AG09319 (cell line): ENCODE measurements at places on chromosomes 3 and 15.

DNA sequence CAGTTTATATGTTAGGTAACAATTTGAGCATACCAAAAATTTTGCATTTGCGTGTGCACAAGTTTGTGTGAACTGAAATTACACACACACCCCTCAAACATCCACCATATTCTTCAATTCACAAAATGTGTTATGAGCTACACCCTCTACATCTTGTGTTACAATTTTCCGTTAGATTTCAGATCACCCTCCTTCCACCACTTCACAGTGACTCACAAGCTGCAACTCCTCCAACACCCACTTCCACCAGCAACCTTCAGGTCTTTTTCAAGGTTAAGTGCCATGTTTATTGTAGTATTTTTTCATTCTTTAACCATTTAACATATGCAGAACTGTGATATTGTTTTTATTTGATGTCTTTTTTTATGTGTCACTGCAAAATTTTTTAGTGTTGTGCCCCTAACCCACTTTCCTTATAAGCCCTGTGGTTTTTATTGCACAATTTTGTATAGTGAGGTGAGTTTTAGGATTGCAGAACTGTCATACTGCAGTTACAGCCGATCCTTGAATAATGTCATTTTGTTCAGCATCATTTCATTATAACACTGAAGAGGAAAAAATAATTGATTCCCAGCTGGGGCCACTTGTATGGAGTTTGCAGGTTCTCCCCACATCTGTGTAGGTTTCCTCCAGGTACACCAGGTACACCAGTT, 148.9 kb downstream of the PLCL2 start:
- no peak for DNase-seq

- no peak for DNase-seq
These were observed 328.9 kb upstream of the TBL1XR1 start for GRCh38 chr3:177525987-177526712.

GRCh38 chr3:112817271-112817670, 29.4 kb downstream of the CD200R1L start:
- no peak for DNase-seq

DNA sequence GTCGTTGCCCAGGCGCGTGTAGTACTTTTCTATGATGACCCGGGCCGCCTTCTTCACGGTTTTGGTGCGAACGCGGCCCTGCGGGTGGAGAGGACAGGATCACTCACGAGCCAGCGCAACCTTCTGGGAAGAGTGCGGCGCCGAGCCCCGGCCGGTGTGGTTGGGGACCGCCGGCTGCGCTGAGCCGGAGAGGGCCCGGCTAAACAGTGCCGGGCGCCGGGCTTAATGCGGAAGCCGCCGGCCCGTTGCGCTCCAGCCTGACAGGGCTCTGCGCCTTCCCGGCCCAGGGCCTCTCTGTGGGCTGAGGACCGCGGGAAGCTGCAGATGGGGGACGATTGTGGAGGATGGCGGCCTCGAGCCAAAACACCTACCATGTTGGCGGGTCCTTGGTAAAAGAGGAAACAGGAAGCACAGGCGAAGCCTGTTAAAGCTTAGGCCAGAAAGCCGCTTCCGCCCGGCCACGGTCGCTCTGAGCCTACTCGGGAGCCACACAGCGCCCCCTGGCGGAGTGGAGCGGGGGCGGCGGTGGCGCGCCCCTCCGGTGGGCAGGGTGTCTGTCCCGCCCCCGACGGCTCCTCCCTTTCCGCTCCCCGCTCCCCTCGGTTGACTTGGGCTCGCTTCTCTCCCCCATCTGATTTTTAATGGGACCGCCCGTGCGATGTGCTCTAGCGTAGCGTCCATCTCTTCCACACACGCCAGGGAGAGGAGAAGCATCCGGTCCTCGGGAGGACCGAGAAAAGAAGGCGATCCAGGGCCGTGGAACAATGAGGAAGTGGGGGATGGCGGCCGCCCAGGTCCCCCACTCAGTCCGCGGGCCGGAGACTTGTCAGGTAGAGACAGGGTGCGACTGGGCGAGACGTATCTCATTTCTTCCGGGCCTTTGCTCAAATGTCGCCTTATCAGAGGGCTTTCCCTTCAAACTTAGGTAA, at the start of gene RPS17:
Gene RPS17, minus strand, starts transcription at position 403 of the 929 bp plus-strand sequence. Its CDS starts 29 bp downstream, at position 374.
- DNase-seq, result peak; percentile 92

DNA sequence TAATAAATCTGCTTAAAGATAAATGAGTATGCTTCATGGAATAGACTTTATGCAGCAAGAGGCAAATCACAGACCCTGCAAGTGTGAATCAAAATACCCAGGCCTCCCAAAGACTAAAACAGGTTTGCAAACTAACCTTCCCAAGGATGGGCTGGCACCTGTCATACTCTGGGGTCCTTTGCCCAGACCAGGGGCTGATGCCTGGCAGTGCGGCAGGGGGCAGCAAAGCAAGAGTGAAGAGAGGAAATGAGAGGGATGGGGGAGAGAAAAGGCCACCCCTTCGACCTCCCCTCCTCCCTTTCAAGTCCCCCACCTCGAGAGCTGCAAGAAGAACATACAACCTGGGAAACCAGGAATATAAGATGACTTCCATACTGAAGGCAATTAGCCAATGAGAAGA, 31.8 kb downstream of the XXYLT1 start:
- DNase-seq, result no peak

- DNase-seq, result no peak
These were observed 576.3 kb upstream of the NECTIN3 start for GRCh38 chr3:110495201-110495927.

DNA sequence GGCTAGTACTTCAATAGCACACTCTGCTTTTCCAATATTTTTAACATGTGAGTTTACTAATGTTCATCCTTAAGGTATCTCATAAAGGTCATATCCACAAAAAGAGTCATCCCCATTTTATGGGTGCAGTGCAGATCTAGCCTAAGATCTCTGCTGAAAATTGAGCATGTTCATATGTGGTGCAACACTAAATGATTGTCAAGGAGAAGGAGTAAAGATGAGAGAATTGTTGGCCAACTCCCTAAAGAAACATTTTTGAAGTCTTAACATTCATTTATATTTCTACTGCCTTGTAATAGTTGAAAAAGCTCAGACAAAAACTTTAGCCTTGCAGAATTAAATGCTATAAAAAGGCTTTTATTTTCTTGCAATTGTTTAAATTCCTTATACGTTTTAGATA, 1159.6 kb downstream of the TBL1XR1 start:
- DNase-seq, result no peak

- DNase-seq, result peak; percentile 4
These were observed 26.9 kb upstream of the LINGO1 start for GRCh38 chr15:77659350-77660321.

GRCh38 chr15:91983729-91984340, 130.3 kb downstream of the SLCO3A1 start:
- DNase-seq, result no peak
